Activated gamma-delta T cell (primary cell): ENCODE measurements at places on chromosomes 7 and 10.

- DNase-seq: no peak
These were observed 624.1 kb downstream of the PTPRN2 start for GRCh38 chr7:157963526-157963925.

GRCh38 chr7:109821156-109821555, 1251.5 kb downstream of the DNAJB9 start:
- no peak for DNase-seq

- no peak for DNase-seq
These were observed 1.1 kb downstream of the ZNF777 start for GRCh38 chr7:149459540-149460452.

DNA sequence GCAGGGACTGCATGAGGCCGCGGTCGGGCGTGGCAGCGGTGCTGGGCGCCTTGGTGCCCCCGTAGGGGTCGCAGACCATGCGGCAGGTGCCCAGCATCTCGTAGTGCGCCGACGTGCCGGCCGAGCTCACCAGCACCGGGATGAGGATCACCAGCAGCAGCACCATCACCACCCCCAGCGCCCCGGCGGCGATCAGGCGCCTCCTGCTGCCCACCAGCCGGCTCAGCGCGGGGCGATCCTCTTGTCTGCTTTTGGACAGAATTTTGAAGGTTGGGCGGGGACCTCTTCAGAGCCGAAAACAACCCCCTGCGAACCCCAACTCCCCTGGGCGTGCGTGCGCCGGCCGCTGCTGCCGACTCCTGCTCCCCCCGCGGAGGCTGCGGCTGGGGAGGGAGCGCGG, 779 bp downstream of the C1QL3 start:
- no peak for DNase-seq

- no peak for DNase-seq
These were observed 126.0 kb upstream of the CALN1 start for GRCh38 chr7:72538147-72538546.

DNA sequence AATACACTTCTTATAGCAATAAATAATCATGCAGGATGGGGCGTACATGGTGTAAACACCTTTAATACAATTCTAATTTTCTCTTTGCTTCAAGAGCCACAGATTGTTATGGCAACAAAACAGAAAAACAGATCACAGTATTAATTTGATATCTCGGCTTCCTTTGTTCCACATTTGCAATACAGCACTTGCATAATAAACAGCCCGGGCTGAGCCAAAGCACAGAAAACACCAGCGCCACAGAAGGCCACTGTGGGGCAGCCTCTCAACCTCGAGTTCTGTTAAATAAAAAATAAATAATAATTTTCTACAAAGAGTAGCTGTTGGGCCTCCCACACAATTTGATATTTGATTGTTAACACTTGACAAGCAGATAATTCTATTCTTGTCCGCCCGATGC, 255.9 kb downstream of the USP6NL start:
- no peak for DNase-seq

- DNase-seq: no peak
These were observed 143.8 kb upstream of the TMEM106B start for GRCh38 chr7:12067156-12067831.

- DNase-seq: no peak
These were observed 154.8 kb downstream of the CCDC3 start for GRCh38 chr10:12846718-12847117.

- no peak for DNase-seq
These were observed 19.5 kb downstream of the TAS2R41 start for GRCh38 chr7:143497008-143497795.

GRCh38 chr7:25158966-25159365, 33.9 kb upstream of the CYCS start:
- no peak for DNase-seq

GRCh38 chr10:58791137-58791536, 278.5 kb downstream of the BICC1 start:
- DNase-seq: no peak

- DNase-seq: no peak
These were observed 63.6 kb upstream of the RAB18 start for GRCh38 chr10:27440478-27440877.

- DNase-seq: no peak
These were observed 129.0 kb downstream of the DNAH11 start for GRCh38 chr7:21671859-21672258.

DNA sequence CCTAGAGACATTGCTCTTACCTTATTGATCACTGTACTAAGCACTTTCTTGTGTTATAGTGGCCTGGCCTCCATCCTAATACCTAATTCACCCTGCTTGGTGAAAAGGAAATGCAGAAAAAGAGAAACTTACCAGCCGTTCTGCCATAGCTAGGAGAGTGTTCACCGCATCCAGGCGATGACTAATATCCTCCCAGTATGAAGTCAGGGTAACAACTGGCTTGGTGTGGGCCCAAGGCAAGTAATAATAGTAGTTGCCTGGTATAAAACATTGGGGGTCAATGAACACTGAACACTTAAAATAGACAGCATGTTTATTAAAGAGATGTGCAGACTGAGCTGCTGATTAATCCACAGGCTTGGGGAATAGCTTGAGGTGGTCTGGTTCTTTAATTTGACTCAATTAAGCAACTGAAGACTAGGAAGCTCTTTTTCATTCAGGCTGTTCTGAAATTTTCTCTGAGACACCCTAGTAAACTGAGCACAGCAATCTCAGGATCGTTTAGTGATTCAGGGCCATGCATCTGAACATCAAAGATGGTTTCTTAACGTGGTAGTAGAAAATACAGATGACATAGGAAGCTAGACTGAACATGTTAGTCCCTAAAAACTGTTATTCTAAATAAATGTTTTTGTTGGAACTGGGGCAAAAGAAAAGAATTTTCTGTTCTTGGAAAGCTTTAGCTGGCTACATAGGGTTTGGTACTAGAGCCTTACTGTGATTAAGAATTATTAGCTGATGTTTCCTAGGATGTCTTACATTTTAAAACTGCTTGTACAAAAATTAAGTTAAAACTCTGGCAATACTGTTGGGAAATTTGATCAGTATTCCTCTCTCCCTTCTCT, 102.2 kb downstream of the MYOF start:
- DNase-seq: no peak

- no peak for DNase-seq
These were observed 9.7 kb upstream of the CALU start for GRCh38 chr7:128729494-128729893.

DNA sequence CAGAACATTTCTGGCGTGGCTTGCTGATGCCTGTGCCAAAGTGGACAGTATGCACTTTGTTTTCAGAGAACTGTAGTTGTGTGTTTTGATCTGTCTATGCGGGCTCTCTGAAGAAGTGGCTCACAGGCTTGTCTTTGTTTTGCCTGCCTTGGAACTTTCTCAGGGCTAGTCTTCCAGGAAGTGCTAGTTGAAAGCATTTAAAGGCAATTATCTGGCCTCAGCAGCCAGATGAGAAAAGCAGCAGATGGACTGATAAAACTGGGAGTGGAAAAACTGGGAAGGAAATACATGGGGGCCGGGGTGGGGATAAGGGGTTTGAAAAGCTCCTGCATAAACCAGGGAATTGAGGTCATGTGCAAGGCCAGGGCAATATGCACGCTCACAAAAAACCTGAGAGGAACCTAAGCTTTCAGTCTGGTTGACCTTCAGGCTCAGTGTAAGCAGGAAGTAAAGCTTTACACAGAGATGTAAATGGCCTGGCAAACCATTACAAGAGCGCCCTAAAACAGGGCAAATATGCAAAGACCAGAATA, 94.5 kb downstream of the ZNF33B start:
- no peak for DNase-seq

- no peak for DNase-seq
These were observed 4.2 kb downstream of the STK32C start for GRCh38 chr10:132303361-132304115.

- DNase-seq: no peak
These were observed 11.1 kb upstream of the PPP2R2D start for GRCh38 chr10:131889755-131890154.

DNA sequence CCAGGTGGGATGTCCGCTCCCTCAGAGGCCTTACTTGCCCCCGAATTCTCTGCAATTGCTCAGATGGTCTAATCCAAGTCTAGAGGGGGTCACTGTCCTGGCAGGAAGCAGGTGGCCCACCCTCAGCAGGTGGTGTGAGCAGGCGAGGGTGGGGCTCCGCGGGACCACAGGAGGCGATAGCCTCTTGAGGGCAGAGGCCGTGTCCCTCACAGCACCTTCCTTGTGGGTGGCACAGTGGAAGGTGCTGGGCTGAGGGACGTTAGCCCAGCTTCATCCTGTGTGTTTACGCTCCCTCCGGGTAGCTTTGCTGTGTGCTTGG, 38.3 kb upstream of the INPP5A start:
- no peak for DNase-seq

DNA sequence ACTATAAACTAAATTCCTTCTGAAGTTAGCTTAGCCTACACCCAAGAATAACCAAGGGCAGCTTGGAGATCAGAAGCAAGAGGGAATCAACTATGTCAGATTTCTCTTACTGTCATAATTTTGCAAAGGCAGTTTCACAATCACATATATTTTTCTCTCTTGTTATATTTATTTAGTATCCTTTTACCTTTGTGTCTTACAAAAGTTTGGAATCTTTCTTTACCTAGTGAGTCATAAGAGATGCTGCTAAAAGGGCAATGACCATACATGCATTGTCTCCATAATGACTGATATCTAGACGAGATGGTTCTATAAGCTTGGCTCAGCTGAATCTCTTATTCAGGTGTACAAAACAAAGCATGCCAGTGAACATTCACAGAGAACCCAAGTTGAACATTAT, 61.1 kb downstream of the PPP1R17 start:
- no peak for DNase-seq

DNA sequence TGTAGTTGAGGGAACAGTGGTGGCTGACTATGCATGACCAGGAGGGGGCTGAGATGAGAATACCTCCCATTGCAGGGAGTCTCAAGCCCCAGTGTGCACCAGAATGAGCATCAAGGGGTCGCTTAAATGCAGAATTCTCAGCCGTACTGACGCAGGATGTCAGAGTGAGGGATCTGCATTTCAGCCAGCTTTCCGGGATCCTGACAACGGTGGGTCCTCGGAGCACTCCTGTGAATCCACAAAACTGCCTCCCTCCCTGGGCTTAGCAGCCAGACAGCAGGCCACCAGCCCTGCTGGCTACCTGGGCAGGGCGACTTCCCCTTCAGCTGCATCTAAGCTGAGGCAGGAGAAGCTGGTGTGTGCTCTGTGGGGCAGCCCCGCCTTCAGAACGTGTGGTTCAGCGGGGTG, 21.8 kb upstream of the LOXL4 start:
- no peak for DNase-seq

DNA sequence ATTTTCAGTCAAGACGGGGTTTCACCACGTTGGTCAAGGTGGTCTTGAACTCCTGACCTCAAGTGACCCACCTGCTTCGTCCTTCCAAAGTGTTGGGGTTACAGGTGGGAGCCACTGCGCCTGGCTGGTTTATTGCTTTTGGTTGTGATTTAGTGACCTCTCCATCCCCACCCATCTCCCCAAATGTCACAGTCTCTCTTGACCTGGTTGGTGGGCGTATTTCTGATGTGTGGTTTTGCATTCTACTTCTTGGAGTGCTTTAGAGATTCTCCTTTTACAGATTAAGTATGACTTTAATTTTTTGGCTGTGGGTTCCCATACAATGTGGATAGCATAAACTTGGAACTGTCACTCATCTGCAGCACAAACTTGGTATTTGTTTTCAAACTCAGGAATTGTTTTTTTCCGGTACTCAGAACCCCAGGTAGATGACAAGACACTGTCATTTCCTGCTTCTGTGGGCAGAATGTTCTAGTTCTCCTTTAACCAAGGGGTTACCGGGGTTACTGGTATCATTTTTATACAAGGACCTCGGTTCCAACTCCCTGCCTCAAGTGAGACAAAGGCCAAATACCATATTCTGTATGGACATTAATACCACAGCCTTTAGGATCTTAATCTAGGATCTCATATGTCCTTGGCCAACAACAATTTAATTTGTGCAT, 50.5 kb downstream of the MRC1 start:
- DNase-seq: no peak

DNA sequence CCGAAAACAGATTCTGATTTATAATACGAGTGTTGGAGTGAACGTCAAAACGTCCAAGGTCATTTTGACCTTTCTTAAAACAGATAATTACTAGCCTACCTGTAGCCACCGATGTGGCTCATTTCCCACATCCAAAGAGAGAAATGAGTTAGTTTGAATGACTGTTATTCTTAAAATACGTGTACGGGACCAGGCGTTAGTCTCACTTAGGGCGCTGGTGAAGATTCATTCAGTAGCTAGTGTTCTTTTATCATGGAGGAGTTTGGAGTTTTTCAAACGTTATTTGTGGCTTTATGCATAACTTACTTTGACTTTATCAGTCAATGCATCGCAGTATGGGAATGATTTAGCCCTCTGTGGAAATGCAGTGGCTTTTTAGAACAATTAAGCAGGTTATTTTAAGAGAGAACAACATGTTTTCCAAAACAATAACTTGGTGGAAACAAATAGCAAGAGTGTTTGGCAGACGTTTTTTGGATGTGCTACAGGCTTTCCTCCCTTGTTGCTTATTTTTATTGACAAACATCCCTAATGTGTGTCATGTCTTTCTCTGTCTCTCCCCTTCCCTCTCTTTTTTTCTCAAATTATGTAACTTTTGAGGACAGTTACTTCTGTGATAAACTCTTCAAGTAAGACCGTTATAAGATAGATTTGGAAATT, 1.6 kb downstream of the BICC1 start:
- no peak for DNase-seq

DNA sequence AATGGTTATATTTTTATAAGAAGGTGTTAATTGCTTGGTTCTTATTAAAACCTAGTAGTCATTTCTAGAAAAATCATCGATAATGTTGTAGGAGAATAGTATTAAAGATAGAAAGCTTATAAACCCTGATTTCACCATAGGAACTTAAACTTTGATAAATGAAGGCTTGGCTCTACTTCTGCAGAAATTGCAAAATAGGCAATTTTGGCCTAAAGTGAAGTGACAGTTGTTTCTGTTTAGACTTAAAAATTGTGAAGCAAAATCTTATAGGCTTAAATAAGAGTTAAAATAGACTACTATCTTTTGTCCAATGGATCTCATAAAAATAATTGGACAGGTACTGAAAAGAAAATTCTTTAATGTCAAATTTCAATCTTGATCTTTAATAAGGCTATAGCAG, 321.6 kb upstream of the FZD8 start:
- no peak for DNase-seq

- DNase-seq: no peak
These were observed 289.9 kb upstream of the LRGUK start for GRCh38 chr7:133837224-133837623.

DNA sequence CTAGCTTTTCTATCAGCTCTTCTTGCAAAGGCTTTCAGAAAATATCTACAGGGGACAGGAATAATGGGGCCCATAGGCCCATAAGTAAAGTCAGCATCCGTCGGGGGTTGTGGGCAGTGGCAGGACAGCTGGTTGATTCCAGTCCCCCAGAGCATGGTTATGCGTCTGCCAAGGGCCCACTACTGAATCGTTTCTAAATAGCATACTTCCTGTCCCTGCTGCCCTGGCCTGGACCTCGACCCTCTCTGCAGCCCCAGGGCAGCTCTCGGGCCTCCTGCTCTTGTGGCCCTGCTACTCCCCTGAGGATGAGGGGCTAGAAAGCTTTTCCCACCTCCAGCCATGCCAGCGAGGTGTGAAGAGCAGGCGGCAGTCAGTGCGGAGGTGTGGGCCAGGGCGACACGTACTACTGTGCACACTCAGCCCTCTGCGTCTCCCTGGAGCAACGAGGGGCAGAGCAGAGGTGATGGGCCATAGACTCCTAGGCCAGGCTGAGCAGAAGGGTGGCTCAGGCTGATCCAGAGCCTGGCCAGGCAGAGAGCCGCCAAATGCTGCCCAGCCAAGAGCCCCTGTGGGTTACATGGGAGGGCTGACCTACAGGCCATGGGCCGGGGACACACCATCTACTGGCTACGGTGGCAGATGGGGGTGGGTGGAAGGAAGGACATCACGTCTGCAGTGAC, 4.7 kb upstream of the OPN4 start:
- no peak for DNase-seq
